Cerebellar cortex (tissue), 1 donor: ENCODE measurements at places on chromosomes 2 and 18.

GRCh38 chr2:84731185-84731584 is 149.7 kb downstream of the TRABD2A start:
- DNase-seq, result no peak

DNA sequence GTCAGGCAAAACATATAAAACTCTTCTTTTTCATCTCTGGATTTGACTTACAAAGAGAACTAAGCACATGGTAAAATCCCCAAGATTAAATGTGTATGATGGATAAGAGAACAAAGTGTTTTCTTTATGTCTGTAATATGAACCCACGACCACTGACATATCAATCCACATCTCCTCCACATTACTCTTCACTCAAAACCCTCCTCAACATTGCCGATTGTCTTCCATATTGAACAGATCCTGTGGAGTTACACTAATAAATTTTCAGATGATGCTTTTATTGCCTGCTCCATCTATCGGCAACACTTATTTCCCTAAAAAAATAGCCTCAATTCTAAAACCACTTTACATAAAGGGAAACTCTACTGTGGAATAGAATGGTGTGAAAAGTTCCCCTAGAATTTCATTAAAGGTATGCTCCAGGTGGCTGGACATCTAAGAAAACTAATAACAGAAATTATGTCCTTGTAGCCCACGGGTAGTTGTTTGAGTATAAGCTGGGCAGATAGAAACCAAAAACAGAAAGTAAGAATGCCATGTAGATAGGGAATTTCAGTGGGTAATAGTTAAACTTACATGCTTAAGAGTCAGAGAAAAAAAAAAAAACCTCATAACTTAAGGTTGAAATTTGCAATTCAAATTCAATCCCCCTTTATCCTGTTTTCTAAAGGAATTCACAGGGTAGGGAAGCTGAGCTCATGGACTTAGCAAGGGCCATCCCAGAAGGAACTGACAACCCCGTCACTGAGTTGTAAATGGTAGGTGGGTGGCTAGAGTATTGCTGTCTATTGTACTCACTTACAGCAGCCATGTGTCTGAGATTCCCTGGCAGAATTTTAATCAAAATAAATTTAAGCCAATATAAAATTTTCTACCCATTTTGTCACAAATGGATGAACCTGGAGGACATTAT is 305.4 kb upstream of the LYPD1 start:
- no peak for DNase-seq

DNA sequence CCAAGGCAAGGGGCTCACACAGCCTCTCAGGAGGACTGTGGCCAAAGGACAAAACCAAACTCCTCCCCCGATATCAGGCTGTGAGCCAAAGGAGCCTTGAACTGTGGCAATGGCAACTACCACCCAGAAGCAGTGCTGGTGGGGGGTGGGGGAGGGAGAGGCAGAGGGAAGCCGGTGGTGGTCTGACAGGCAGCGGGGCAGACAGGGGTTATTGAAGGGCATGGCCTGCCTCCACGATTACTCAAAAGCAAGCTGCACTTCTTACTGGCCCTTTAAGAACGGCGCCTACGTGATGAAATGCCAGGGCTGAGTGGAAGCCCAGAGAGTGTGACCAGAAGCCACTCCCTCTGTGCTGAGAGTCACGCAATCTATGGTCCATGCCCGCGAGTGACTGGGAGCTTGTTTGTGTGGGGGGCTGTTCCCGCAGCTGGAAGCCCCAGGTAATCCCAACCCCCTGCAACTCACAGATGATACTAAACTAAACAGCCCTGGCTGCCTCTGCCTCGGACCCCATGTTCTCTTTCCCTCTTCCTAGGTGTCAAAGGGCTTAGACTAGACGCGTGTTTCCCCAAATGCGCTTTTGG is 128.2 kb upstream of the CXCR4 start:
- no peak for DNase-seq

GRCh38 chr2:226679389-226680065 is 120.1 kb downstream of the IRS1 start:
- DNase-seq, result no peak

GRCh38 chr2:10030311-10030736 is 13.0 kb upstream of the KLF11 start:
- DNase-seq, result no peak
